MCF 10A (cell line): ENCODE measurements at places on chromosomes 5 and 9.
A peak's percentile ranks its signal among the peaks of the same experiment; 100 is the strongest.

GRCh38 chr5:134637116-134637721, 4.6 kb upstream of the SAR1B start:
- DNase-seq = no peak

- DNase-seq = no peak
Observed at GRCh38 chr5:101068298-101068697, 165.2 kb upstream of the ST8SIA4 start.

DNA sequence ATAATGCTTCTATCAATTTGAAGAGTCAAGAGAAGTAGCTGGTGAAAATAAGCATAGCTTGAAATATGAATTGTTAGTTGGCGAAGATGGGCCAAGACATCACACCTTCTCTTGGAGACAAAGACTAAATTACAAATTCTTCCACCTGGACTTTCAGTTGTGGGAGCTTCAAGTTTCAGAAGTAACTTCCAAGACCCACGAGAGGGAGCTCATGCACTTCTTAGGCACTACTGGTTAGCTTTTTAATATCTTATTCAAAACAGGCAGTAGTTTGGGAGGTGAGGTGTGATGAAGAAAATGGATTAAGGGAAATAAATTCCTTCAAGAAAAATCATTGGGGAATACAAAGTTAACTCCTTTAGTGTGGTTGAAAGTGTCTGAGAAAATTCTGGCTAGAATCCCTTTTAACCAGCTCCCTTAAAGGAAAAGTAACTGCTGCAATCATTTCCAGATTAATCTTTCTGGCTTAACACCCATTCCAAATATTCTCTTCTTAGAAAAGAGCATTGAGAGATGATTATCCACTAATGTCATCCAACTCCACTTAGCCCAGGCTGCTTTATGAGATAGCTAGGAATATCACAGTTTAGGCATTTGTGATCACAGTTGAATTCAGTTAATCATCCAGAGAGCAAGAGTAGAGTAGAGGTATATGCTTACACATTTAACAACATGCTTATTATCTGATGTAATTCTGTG, 139.5 kb upstream of the DMRTA1 start:
- peak; percentile 43 for DNase-seq

GRCh38 chr5:174901336-174901735, 177.0 kb downstream of the MSX2 start:
- no peak for DNase-seq

DNA sequence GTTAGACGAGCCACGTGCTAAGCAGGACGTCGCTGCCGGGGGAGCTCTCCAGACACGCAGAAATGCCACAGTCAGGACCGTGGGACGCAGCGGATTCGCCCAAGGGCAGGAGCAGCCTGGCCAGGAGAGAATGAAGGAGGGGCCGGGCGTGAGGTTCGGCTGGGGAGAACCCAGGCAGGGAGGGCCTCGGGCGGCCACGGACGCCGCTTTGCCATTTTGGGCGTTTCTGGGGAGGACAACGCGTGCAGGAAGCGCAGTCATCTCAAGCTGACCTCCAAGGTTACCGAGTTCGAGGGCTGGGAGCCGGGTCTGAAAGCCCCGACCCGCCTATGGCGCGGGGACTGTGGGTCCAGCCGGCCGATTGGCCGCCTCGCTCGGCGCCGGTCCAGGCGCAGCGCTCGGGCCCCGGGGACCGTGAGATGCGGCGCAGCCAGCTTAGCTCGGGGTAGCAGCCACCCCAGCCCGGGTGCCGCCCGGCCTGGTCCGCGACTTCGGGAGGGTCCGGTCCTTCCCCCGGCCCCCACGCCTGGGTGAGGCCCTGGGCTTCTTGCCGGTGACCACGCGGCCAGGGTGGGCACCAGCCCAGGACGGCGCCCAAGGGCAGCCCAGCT, 760 bp upstream of the MAN1B1 start:
- peak; percentile 38 for DNase-seq

DNA sequence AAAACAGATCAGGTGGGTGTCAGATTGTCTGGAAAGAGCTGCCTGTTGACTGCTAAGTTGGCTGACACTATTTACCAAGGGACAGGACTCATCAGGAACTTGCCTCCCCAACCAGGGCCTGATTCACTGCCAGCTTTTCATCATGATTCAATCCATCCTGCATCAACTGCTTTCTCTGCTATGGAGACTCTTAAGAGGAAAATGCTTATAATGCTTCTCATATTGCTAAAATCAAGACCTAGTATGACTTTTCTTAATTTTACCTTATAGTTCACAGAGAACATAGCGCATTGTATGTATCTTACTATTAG, 21.3 kb downstream of the HTR4 start:
- DNase-seq = no peak

- DNase-seq = no peak
Observed at GRCh38 chr5:124980163-124980941, 233.9 kb upstream of the ZNF608 start.

GRCh38 chr5:152514827-152515397, 109.8 kb upstream of the NMUR2 start:
- peak; percentile 56 for DNase-seq

- no peak for DNase-seq
Observed at GRCh38 chr9:19181561-19181960, 48.9 kb upstream of the DENND4C start.

DNA sequence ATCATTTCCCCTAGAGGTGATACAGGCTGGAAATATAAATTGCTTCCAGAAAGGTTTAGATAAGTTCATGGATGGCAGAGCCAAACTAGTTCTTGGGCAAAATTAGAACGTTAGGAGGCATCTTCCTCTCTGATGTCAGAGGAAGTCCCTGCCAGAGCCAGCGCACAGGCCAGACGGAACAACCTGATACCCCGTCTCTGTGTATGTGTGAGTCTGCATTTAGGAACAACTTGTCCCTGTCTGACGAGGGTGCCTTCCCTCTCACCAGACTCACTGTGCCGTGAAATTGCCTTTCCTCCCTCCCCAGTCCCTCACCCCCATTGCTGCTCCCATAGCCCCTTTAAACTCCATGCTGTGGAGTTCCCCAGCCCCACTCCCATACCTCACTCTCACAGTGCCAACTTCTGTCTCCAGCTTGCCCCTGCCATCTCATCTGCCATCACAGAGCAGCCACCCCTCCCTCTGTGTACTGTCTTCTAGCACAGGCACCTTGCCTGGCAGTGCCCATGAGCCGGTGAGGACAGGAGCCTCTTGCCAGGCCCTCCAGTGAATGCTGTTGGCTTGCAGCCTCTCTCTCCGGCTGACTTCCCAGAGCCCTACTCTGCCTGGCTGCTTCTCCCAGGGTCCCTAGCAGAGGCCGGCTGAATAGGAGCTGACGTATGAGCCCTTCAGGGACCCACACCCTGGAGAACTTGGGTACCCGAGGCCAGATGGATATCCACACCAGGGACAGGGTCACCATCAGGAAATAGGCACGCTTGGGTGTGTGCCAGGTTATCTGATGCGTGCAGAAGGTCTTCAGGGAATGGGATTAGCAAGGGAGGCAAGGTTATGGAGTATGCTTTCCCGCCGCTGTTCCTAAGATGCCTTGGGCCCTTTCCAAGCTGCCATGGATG, 26.7 kb downstream of the UNC5A start:
- no peak for DNase-seq

DNA sequence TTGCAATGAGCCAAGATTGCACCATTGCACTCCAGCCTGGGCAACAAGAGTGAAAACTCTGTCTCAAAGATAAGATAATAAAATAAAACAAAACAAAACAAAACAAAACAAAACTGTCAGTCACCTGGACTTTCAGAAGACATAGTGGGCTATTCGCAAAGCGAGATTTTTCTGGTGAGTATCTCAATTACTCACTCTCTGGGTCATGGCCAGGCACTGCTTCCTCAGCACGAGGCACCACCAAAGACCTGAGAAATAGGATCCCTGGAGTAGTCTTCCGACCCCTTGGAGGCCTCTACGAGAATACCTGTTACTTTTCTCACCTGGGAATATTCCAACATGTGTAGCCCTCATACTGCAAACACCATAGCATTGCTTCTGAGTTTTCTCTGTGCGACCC, 201.7 kb upstream of the ZNF618 start:
- DNase-seq = peak; percentile 50

DNA sequence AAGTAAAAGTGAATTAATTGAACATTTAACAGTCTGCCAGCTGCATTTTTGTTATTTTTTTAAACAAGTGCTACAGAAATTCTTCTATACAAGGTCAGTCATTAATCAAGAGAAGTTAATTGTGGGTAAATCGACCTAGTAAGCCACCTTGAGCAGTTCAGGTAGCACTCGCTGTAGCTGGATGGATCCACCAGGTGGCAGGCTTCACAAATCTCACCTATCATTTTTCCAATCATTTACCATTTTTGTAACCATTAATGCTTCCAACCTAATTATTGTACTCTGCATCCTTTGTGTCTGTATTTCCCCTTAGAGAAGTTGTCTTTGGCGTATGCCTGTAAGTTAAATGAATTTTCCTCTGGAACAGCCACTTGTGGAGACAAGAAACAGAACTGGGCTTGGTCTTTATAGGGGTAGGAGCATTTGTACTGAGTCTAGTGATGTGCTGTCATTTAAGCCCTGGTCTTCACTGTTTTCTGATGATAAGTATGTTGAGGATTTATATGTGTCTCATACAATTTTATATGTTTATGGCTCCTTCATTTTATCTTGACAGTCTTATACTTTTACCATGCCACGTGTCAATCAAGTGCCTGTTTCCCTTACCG, 39.5 kb downstream of the CD180 start:
- DNase-seq = peak; percentile 52

DNA sequence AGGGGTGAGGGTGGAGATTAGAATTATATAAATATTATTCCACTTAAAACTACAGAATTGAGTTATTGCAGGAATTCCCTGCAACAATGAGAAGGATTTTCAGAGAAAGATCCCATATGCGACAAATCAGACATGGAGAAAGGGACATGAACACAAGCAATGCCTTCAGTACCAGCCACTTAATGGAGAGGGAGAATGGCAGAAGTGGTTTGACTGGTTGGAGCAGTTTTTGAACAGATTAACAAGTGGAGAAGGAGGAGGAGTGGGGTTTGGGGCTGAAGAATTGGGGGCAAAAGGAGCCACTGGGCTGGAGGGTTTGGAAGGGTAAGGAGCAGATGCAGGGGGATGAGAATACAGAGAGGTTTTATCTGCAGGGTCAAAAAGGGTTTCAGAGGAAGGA, 620.9 kb upstream of the PTPRD start:
- DNase-seq = no peak

GRCh38 chr5:41527201-41527779, 16.9 kb upstream of the PLCXD3 start:
- DNase-seq = peak; percentile 88

- no peak for DNase-seq
Observed at GRCh38 chr5:134521841-134522240, 3.6 kb upstream of the JADE2 start.

GRCh38 chr5:102781786-102782185, 26.7 kb downstream of the PAM start:
- DNase-seq = no peak
